Activated CD4-positive, alpha-beta T cell treated with anti-CD3 and anti-CD28 coated beads, Interleukin-2, amount 50 U/mL, for 1 hour (primary cell): ENCODE measurements at places on chromosomes 1 and 21.

DNA sequence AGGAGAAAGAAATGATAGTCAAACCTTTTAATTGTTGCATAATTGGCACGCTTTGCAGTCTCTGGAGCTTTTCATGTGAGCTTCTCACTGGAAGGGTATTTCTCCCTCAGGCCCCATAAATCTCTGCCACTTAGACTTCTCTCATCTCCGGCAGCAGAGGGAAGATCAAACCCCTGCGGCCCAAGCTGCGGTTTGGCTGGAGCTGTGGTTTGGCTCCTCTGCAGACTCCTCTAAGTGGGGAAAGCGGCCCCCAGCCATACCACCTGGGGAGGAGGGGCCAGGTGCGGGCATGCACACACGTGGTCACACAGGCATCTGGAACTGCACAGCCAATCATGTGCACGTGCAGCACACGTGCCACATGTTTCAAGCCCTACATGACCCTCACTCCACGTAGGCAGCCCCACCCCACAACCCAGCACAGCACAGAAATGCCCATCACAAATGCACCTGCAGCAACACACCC is 58.3 kb downstream of the UBE2T start:
- peak; percentile 3 for DNase-seq

GRCh38 chr1:41660570-41661427 is 176.3 kb upstream of the EDN2 start:
- no peak for DNase-seq

- DNase-seq = no peak
These were observed 18.6 kb downstream of the ACOT11 start for GRCh38 chr1:54566438-54567141.

DNA sequence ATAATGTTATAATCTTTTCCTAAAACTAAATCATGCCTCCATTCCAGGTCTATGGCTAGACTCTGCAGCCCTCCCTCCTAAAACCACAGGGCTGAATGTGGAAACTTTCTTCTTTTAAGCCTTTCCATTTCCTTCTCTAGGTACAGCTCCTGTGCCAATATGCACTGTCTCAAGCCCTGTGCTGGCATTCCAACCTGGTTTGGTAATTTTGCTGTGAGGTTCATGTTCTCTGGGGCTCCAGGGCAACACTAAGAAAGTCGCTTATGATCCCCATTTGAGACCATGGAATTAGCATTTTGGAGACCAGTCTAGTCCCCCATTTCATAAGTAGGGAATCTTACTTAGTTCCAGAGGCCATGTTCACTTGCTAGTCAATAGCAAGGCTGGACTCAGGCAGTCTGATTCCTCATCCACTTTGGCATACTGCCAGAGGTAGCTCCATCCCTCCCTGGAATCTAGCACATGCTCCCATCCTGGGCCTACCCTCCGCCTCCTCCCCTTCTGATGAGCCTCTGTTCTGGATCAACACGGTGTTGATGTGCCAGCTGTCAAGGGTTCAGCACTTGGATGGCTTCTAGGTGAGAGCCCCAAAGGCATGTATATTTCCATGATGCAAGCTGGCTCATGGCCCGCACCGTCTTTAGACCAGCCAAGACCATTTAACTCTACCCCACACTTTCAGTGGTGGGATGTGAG is 36.5 kb downstream of the ZMYND12 start:
- DNase-seq = no peak

DNA sequence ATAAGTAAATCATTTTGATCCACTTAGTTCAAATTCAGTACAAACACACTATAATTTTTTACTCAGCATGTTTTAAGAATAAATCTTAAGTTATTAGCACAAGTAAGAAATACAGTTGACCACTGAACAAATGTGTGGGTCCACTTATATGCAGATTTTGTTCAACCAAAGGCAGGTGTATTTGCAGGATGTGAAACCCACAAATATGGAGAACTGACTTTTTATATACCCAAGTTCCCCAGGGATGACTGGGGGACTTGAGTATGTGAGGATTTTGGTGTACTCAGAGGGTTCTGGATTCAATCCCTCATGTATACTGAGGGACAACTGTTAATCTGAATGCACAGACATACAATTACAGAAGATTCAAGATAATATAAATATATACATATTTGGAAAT is 25.7 kb upstream of the ERICH3 start:
- no peak for DNase-seq

DNA sequence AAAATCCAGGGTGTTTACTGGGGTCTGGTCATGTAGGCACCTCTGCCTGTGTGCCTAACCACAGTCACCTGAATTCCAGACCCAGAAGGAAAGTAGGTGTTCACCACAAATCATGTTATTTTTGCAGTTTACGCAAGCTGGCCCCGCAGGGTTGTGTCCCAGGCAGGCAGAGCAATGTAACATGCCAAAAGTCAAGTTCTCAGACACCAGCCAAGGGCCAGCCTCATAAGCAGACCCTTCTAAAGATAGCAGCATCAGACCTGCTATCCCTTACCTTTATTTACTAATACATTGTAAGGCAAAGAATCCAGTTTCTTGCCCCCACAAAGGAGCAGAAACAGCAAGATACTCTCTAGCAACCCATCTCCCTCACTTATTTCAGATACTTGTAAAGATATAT is 83.0 kb downstream of the GPR161 start:
- DNase-seq = no peak

DNA sequence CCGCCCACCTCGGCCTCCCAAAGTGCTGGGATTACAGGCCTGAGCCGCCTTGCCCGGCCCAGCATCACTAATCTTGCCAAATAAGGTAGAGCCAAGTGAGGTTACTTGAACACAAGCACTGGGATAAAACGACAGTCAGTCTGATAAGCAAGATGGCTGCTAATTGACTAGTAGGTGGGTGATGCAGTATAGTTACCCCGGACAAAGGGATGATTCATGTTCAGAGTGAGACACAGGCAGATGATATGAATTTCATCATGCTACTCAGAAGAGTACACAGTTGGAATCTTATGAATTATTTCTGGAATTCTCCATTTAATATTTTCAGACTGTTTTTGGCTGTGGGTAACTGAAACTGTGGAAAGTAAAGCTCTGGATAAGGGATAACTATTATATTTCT is 178.4 kb downstream of the USP25 start:
- no peak for DNase-seq

DNA sequence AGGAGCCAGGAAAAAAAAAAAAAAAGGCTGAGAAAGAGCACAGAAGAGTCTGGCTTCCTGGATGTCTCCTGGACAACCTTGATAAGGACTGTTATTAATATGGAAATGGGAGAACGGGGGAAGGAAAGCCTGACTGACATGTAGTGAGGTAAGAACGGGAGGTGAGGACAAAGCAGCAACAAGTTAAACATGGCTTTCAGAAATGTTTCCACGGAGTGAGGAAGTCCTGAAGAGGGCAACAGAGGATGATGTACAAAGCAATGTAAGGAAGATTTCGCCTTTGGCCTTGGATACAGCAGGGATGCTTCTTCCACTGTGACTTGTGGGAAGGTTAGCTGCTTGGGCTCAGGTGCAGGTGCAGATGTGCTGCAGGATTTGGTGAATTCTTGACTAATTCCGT is 11.9 kb upstream of the NIBAN1 start:
- no peak for DNase-seq

- DNase-seq = peak; percentile 23
These were observed 14.0 kb upstream of the DISC1 start for GRCh38 chr1:231612393-231613089.

- DNase-seq = peak; percentile 25
These were observed 45.5 kb downstream of the LPAR3 start for GRCh38 chr1:84847253-84848250.

- DNase-seq = no peak
These were observed 2.0 kb downstream of the HPCAL4 start for GRCh38 chr1:39689214-39689613.

DNA sequence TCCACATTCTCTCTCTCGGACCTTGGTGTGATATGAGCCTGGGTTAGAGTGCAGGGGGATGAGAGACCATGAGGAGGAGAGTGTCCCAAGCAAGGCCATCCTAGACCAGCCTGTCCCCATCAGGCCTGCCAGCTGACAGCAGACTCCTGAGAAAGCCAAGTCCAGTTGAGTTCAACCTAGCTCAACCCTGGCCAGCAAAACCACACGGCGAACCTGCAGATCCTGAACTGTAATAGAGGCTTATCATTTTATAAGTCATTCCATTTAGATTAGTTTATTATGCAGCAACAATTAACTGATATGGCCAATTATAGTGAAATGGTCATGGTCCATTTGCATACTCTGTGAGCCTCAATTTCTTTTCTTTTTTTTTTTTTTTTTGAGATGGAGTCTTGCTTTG is 36.4 kb upstream of the ARHGEF10L start:
- no peak for DNase-seq

DNA sequence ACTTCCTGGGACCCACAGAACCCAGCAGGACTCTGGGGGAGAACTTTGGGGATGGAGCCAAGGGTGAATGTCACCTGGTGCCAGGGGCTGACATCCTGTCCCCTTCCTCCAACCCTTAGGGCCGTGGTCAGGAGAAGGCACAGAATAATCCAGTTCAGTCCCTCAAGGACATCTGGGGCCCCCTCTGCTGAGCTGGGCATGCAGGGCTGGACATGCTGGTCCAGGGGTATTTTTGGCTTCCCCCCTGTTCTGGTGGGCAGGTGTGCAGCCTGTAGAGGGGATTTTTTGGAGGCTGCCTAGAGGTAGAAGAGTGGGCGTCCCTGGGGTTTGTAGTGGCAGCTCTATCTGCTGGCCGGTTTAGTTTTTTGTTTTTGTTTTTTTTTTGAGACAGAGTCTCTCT is 3.4 kb upstream of the CROCC start:
- DNase-seq = no peak

DNA sequence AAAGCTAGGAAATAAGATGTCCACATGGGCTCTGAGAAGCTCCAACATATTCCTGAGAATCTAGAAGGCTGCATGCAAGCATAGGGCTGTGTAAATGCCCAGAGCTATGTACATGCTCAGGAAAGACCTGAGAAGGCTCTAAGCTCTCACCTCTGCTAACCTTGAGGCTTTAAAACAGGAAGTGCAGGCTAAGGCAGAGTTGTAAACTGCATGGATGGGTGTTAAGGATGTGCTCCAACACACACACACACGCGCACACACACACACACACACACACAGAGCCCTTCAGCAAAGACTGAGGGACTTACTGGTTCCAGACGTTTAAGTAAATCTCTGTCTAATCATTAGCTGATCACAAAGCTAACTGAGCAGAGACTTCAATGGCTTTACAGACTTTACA is 162.9 kb downstream of the TRABD2B start:
- DNase-seq = no peak

DNA sequence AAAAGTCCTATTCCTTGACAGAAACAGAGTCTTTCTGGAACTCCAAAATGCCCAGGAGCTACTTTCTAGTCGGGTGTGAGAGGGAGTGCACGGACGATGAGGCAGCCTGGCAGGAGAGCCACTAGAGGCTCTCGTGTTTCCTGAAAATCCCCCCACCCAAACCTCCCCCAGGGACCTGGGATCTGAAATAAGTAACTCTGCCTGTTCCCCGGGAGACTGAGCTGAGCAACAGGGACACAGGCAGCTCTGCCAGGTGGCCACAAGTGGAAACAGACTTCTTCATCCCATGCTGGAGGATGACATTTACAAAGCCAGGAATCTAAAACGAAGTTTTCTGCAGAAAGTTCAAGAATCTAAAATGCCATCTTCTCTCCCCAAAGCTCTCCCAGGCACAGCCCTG is 77.1 kb downstream of the ITPKB start:
- no peak for DNase-seq

DNA sequence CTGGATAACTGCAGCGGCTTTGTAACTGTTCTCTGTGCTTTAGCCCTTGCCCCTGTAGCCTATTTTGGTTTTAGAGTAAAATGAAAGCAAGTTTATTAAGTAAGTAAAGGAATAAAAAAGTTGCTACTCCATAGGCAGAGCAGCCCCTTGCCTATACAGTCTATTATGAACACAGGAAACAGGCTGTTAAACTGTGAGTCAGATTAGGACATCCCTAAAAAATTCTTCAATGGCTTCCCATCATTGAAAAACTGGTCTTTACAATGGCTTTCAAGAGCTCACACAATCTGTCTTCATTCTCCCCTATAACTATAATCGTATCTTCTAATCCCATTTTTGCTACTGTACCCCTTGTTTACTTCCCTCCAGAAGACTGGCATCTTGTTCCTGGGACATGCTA is 43.0 kb downstream of the ATG4C start:
- DNase-seq = no peak

- DNase-seq = no peak
These were observed 48.8 kb downstream of the GADD45A start for GRCh38 chr1:67733681-67734322.

GRCh38 chr1:150072959-150073358 is 5.4 kb downstream of the VPS45 start:
- DNase-seq = no peak

DNA sequence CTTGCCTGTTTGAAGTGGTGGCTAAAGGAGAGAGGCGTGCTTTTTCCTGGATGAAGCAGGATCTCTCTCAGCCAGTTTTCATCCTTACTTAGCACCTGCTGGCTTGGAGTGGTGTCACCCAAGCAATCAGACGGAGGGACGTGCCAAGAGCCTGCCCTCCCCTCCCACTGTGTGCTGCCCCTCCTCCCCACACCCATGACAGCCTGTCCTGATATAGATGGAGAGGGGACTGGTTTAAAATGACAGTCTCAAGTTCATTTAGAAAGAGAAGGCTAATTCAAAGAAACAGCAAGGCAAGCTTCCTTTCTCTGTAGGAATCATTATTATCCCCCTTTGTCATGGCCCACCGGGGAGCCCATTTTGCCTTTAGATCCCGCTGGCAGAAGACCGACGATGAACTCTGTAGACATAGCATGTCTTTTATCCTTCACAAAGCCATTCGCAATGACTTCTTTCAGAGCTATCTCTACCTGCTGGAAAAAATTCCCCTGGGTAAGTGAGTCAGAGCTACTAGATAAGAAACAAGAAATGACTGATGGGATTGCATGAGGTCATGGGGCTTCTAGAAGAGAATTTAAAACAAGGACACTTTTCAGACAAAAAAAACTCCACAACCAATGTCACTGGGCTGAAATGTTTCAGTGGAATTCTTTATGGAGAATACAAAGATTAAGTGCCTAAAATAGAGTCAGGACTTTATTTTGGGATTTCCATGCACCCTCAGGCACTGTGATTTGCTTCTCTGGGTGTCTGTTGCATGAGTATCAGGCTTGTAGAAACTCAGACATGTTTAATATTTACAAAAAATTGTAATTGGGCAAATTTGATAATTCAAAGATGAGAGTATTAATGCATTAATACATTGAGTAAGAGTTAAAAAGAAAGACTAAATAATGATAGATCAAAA is at the start of gene NTMT2:
TSS of gene NTMT2 (plus strand) at position 190 of the 907 bp plus-strand sequence. CDS start at position 339, 149 bp downstream.
- DNase-seq = no peak
